ENCODE measurements at places on chromosomes 16 and 17.

GRCh38 chr16:14337303-14338191 is 266.4 kb downstream of the MRTFB start:
- H3K36me3 ChIP-seq, result no peaks in the 10 kb centered on the region
- no peak for DNase-seq
- peaks cover 8% of the 10 kb centered on the region for H3K27me3 ChIP-seq
- no peaks in the 10 kb centered on the region for H3K4me1 ChIP-seq

GRCh38 chr17:58570758-58571157 is 56.3 kb upstream of the MTMR4 start:
- no peaks in the 10 kb centered on the region for H3K27me3 ChIP-seq
- no peaks in the 10 kb centered on the region for H3K36me3 ChIP-seq
- no peak overlapping the region for H3K4me3 ChIP-seq
- H3K4me1 ChIP-seq, result no peaks in the 10 kb centered on the region
- no peak overlapping the region for H3K27ac ChIP-seq
- DNase-seq, result no peak

DNA sequence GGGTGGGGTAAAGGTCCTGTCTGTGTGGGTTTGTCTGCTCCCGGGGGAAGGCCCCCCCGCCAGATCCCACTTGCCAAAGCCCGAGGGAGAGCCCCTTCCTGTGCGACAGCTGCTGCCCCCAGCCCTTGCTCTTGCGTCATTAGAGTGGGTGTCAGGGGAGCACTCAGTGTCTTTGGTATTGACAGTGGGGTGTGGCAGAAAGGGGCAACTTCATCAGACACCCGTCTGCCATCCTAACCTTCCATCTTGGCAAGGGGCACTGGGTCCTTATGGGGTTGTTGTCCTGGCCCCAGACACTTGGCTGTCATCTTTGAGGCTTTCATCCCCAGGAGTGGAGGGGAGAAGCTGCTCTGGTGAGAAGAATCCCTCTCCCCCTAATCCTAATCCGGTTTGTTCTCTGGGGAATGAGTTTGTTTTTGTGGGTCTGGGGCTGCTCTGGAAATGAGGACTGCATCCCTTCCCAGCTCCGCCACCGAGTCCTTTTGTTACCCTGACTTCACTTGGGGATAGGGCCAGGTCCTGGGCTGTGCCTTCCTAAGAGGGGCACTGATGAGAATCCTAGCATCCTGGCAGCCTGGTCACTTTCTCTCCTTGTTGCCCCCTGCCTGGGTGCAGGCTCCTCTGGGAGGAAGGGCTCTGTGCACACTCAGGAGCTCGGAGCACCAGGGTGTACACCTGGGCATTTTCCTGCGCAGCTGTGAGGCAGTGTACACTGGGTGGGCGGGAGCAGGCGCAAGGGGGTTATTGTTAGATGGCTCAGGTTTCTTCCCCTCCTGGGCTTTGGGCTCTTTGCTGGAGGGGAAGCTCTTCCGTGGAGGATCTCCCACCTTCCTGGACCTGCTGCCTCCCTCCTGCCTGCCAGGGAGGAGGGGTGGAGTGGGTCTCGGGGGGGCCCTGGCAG is 21.1 kb downstream of the GJD3 start:
- peaks cover 54% of the 10 kb centered on the region for H3K4me1 ChIP-seq
- no peaks in the 10 kb centered on the region for H3K27me3 ChIP-seq
- H3K27ac ChIP-seq, result peak overlapping the region; percentile 3

- peaks cover 76% of the 10 kb centered on the region for H3K4me1 ChIP-seq
- peak overlapping the region; percentile 97 for H3K27ac ChIP-seq
- H3K4me3 ChIP-seq, result peak overlapping the region; percentile 68
- DNase-seq, result peak; percentile 63
Measured at GRCh38 chr16:10964891-10965326, 20.5 kb downstream of the CLEC16A start.

GRCh38 chr16:7398536-7398935 is 65.9 kb downstream of the RBFOX1 start:
- H3K27me3 ChIP-seq, result no peaks in the 10 kb centered on the region
- no peaks in the 10 kb centered on the region for H3K4me1 ChIP-seq
- H3K4me3 ChIP-seq, result no peak overlapping the region
- no peak for DNase-seq

DNA sequence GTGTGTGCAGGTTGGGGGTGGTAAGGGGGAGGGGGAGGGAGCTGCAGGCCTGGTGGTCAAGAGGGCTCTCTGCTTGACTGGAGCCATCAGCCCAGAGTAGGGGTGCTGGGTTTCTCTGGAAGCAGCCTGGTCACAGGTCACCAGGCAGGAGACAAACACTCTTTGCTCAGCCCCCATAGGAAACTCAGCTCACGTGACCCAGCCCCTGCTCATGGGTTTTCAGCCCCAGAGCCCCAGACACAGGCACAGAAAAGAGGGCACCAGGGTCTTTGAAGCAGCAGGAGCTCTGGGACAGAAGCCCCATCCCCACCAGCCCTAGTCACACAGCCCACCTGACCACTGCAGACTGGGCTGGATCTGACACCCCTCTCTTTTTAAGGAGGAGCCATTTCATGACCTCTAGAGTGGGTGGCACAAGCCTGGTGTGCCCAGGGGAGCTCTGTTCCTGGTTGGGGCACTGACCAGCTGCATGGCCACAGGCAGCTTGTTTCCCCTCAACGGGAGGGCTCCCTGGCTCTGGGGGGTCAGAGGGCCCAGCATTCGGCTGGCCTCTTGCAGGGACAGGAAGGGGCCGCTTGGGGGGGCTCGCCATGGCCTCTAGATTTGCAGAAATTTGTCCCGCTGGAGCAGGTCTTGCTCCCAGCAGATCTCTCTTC is 13.8 kb upstream of the CD79B start:
- peaks cover 12% of the 10 kb centered on the region for H3K4me1 ChIP-seq
- H3K27me3 ChIP-seq, result peaks cover 6% of the 10 kb centered on the region
- DNase-seq, result no peak
- no peak overlapping the region for H3K27ac ChIP-seq
- H3K4me3 ChIP-seq, result no peak overlapping the region

GRCh38 chr16:51996516-51996915 is 550.4 kb downstream of the TOX3 start:
- H3K4me3 ChIP-seq, result no peak overlapping the region
- no peaks in the 10 kb centered on the region for H3K4me1 ChIP-seq
- H3K27me3 ChIP-seq, result no peaks in the 10 kb centered on the region
- no peaks in the 10 kb centered on the region for H3K36me3 ChIP-seq

DNA sequence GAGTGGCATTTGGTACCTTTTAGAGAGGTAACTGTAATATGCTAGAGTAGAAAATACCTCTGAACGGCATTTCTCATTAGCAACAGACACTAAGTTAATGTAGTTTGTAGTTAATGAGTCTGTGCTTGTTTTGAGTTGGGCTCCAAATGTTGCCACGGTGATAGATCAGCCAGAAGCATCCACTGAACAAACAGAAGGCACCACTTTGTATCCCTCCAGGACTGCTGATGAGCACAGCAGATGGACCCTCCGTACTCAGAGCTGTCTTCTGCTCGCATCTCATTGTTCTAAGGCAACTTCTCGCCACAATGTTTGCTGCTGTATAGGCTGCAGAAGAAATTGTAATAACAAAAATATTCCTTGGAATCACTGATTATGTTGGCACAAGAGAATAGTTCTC is 56.1 kb downstream of the TNRC6C start:
- peaks cover 1% of the 10 kb centered on the region for H3K36me3 ChIP-seq
- DNase-seq, result no peak
- peaks cover 30% of the 10 kb centered on the region for H3K4me1 ChIP-seq
- no peak overlapping the region for H3K4me3 ChIP-seq

- no peak overlapping the region for H3K4me3 ChIP-seq
- H3K36me3 ChIP-seq, result no peaks in the 10 kb centered on the region
- DNase-seq, result no peak
- H3K27me3 ChIP-seq, result no peaks in the 10 kb centered on the region
Measured at GRCh38 chr16:64540434-64540833, 581.4 kb downstream of the CDH11 start.

GRCh38 chr17:64950871-64951270 is 31.6 kb upstream of the LRRC37A3 start:
- no peak overlapping the region for H3K27ac ChIP-seq
- DNase-seq, result no peak
- H3K4me1 ChIP-seq, result peaks cover 5% of the 10 kb centered on the region
- H3K4me3 ChIP-seq, result no peak overlapping the region

- H3K36me3 ChIP-seq, result no peaks in the 10 kb centered on the region
- no peak overlapping the region for H3K4me3 ChIP-seq
- peaks cover 8% of the 10 kb centered on the region for H3K27me3 ChIP-seq
- no peak for DNase-seq
Measured at GRCh38 chr17:41421116-41421515, 3.3 kb downstream of the KRT37 start.

GRCh38 chr16:57640612-57641011 is 12.2 kb downstream of the ADGRG1 start:
- H3K4me3 ChIP-seq, result no peak overlapping the region
- peaks cover 26% of the 10 kb centered on the region for H3K27me3 ChIP-seq
- peaks cover 4% of the 10 kb centered on the region for H3K4me1 ChIP-seq
- no peak overlapping the region for H3K27ac ChIP-seq

- peaks cover 14% of the 10 kb centered on the region for H3K36me3 ChIP-seq
- DNase-seq, result no peak
Measured at GRCh38 chr17:39485555-39485954, 24.3 kb downstream of the CDK12 start.

- peaks cover 3% of the 10 kb centered on the region for H3K36me3 ChIP-seq
- H3K4me3 ChIP-seq, result no peak overlapping the region
- no peaks in the 10 kb centered on the region for H3K27me3 ChIP-seq
- H3K4me1 ChIP-seq, result peaks cover 4% of the 10 kb centered on the region
Measured at GRCh38 chr17:63546308-63547082, 3.8 kb upstream of the DCAF7 start.

- H3K4me1 ChIP-seq, result peaks cover 27% of the 10 kb centered on the region
- no peak for DNase-seq
- peak overlapping the region; percentile 99 for H3K4me3 ChIP-seq
- H3K36me3 ChIP-seq, result peaks cover 39% of the 10 kb centered on the region
Measured at GRCh38 chr17:42774066-42774745, 957 bp downstream of the VPS25 start.

DNA sequence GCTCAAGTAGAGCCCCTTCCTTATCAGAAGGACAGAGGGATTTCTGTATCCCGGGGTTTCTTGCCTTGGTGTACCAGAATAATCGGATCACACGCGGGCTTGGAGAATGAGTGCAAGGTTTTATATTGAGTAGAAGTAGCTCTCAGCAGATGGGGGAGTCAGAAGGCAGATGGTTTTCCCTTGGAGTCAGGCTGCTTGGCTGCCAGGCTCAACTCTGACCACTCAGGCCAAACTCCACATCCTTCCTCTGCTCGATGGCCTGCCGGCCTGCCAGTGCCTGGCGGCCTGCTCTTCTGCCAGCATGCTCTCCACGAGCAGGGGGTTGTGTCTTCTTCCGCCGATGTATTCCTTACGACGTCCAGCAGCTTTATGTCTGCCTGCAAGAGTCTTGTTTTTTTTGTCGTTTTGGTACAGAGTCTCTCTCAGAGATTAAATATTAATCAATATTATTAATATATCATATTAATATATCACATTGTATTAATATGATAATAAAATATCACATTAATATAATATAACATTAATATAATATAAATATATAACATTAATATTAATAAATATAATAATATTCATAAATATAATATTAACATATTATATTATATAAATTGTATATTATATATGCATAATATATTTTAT is 229.2 kb upstream of the WSCD1 start:
- no peak overlapping the region for H3K27ac ChIP-seq
- no peak overlapping the region for H3K4me3 ChIP-seq
- no peak for DNase-seq

DNA sequence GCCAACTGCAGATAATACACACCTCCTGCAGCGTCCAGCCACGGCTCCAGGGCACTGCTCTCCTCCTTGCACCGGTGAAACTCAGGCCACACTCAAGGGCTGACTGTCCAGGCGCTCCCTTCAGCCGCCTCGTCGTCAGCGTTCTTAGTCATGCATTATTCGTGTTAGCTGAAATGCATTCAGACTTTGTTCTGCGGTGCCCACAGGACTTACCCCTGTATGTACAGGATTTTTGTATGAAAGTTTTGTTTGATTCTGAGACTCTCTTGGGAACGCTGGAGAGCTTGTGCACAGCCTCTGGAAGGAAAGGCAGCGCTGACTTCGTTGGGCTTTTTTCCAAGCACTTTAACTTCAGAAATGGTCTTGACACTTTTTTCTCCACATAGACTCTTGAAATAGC is 22.1 kb downstream of the CIBAR2 start:
- peaks cover 7% of the 10 kb centered on the region for H3K4me1 ChIP-seq
- no peak overlapping the region for H3K27ac ChIP-seq
- no peak overlapping the region for H3K4me3 ChIP-seq
- no peak for DNase-seq
- no peaks in the 10 kb centered on the region for H3K36me3 ChIP-seq
